ENCODE measurements at places on chromosomes 12 and 14. TPM values are rescaled to one million over a fixed set of nuclear protein-coding genes. Genes with fewer than 3 reads are reported as not detected.

GRCh38 chr14:35051796-35052195 is 5.7 kb downstream of the FAM177A1 start:
- DNase-seq: no peak

GRCh38 chr12:98370976-98371375 is 144.4 kb upstream of the TMPO start:
- DNase-seq: no peak

- DNase-seq: no peak
These were observed 10.8 kb downstream of the SNRNP35 start for GRCh38 chr12:123468786-123469185.

- DNase-seq: no peak
These were observed 6.5 kb upstream of the AQP2 start for GRCh38 chr12:49944046-49944445.

GRCh38 chr12:53171725-53172329 is 8.7 kb upstream of the ZNF740 start:
- no peak for DNase-seq

DNA sequence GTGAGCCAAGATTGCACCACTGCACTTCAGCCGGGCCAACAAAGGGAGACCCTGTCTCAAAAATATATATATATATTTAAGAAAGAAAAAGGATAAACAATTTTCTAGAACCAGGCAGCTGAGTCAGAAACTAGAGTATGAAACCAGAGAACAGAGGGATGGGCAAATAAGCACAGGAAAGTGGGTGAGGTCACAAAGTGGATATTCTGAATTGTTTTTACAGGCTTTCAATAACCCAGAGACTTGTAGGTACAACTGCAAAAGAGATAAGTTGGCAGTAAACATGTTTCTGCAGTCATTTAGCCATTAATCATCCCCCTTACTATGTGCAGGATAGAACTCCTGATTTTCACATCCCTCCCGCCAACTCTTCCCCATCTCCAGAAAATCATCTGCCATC is 94.2 kb downstream of the BTG1 start:
- DNase-seq: no peak

GRCh38 chr12:115763982-115764621 is 513.4 kb downstream of the MED13L start:
- no peak for DNase-seq

DNA sequence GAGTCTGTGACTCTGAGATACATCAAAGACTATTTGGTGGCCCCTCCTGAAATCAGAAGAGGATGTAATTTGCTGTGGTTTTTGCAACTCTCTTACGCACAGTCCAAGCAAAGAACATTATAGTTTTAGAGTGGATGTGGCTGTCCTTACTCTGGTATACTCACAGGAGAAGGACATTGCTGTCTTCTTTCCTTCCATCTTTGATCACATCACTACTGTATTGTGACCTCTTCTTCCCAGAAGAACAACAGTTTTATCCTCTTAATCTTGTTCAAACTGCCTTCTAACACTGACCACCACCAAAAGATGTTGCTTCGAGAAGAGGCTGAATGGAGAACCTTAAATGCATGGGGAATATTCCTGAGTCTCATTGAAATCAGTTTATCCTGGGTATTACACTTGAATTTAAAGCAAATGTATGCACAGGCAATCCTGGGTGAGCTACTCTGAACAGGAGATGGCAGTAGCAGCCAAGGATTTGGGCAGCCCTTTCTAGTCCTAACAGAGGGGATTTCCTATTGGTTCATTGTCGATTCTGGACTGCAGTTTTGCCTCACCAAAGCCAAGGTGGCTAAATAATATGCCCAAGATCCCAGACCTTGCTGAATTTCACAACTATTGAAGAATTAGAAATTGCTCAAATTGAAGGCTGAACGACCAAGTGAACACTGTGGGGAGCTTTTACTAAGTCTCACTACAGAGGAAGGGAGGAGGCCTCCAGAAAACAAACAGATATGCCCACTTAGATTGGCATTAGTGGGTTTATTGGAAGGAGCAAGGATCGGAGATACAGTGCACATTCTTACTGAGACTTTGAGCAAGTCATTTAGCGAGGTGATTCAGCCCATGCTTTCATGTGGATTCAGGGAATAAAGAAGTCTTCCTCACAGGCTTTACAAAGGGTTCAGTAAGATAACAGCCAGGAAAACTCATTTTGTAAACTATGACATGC is 282.8 kb downstream of the PAWR start:
- no peak for DNase-seq

- DNase-seq: no peak
These were observed 206.7 kb upstream of the CPNE8 start for GRCh38 chr12:39112064-39112463.

The TAS2R42 gene
- total RNA-seq: not detected

The TOMM20L gene
- total RNA-seq: not detected
